ENCODE measurements at places on chromosomes 7 and 10.

DNA sequence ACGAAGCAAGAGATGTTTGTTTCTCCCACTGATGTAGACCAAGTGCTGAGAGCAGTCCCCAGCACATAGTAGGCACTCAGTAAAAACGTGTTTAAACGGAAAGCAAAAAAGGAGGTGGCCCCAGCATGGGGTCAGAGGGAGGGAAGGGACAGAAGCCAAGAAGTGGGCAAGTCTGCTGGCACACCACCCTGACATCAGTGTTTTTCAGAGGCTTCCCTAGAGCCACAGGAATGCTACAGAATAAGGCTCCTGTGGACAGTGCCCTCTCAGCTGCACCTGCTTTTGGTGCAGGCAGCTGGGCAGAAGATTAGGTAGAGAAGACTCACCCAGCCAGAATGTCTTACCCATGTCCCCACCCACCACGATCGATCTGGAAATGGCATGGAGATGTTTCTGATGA is 8.3 kb upstream of the ANKRD1 start:
- DNase-seq = no peak

- DNase-seq = peak; percentile 64
Observed at GRCh38 chr10:100878291-100878910, 34.4 kb upstream of the SLF2 start.

DNA sequence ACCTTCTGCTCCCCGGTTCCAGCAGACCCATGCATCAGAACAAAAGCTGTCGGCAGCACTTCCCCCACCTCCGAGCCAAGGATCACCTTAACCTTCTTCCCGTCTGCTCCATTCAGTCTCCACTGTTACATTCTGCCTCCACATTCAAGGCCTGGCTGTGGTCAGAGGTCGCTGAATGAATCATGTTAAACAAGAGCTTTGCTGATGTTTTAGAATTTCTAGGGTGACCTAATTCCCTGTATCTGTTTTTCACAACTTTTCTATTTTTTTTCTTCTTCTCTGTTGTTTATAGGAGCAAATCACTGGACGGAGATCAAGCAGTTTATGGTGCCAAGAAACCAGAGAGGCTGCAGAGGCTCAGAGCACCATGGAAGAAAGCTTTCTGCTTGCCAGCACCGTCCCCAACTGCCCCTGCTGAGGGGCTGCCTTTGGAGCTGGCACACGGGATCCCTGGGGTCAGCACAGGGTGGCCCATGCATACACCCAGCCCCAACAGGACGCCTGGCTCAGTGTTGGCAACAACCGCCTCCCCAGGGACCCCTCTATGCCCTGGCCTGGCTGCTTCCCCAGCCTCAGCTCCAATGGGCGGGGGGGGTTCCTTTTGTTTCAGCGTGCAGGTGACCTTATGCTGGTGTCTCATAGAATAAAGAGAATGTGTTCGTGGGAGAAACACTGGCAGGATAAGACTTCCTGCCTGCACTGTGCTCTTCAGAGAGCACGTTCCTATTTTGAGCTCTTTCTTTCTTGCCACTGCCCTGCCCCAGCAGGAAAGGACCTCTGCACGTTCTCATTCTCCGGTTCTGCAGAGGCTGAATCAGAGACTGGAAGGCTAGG is 182.7 kb upstream of the LYZL2 start:
- no peak for DNase-seq

- DNase-seq = no peak
Observed at GRCh38 chr10:26517141-26517867, 79.2 kb downstream of the APBB1IP start.

DNA sequence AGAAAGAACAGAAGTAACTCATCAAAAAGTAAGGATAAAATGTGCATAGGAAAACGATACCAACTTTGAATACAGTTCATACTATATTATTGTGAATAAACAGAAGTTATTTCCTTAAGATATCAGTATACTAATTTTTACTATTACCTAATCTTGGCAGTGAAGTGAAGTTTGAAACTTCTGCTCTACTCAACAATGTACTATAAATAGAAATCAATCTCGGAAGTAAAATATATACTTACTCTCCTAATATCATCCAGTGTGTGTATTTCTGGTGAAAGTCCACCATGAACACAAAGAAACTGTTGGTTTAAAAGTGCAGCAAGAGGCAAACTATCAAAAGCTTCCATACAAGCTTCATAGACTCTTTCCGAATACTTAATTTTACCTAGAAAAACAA is 24.6 kb downstream of the PPP3CB start:
- DNase-seq = no peak

DNA sequence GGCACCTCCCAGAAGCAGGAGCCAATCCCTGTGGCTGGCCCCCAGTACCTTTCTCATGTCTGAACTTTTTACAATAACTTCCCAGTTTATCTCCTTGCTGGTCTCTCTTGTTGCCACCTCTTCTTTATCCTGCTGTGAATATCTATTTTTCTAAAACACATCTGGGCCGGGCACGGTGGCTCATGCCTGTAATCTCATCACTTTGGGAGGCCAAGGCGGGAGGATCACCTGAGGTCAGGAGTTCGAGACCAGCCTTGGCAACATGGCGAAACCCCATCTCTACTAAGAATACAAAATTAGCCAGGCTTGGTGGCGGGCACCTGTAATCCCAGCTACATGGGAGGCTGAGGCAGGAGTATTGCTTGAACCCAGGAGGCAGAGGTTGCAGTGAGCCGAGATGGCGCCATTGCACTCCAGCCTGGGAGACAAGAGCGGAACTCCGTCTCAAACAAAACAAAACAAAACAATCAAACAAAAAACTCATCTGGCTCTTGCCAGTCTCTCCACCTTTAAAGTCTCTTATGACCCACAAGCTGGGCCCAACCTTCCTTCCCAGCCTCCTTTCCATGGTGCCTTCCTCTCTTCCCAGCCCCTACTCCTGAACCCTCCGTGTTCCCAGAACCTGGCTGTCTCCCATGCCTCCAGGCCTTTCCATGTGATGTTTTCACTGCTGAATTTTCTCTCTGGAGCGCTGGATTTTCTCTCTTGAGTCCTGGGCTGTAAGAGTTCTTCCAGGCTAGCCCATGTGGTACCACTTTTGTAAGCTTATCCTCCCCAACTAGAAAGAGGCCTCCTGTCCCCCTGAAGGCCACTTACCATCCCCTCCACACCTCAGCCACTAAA is 51.3 kb downstream of the HIP1 start:
- DNase-seq = no peak

DNA sequence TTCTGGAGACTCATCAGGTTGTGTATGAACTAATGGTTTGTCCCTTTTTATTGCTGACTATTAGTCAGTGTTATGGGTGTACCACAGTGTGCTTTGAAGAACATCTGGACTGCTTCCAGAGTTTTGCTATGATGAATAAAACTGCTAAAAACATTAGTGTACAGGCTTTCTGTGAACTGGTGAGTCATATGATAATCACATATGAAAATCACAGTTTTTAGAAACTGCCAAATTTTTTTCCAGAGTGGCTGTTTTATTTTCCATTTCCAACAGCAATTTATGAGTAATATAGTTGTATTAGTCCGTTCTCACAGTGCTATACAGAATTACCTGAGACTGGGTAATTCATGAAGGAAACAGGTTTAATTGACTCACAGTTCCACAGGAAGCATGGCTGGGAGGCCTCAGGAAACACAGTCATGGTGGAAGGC is 281.2 kb upstream of the VSTM2A start:
- DNase-seq = no peak

- no peak for DNase-seq
Observed at GRCh38 chr7:28280516-28280915, 99.9 kb upstream of the JAZF1 start.

GRCh38 chr7:150957133-150958020 is 20.7 kb downstream of the KCNH2 start:
- DNase-seq = no peak

DNA sequence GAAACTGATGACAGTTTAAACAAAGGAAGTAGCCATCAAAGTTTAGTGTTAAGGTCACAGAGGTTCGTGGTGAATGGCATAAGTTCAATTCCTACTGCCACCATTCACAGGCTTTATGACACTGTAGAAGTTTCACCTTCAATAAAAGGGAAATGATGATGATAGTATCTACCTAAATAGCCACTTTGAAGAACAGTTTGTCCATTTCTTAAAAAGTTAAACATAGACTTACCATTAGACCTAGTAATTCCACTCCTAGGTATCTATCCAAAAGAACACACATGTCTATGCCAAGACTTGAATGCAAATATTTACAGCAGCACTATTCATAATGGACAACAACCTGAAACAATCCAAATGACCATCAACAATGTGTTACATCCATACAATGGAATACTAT is 18.9 kb upstream of the GSTK1 start:
- DNase-seq = no peak

- no peak for DNase-seq
Observed at GRCh38 chr10:14379556-14380280, 49.0 kb upstream of the FRMD4A start.

GRCh38 chr7:50637725-50638643 is 72.8 kb upstream of the DDC start:
- no peak for DNase-seq

- DNase-seq = no peak
Observed at GRCh38 chr7:97305589-97305988, 188.1 kb downstream of the SDHAF3 start.

- DNase-seq = no peak
Observed at GRCh38 chr7:134996097-134996550, 9.8 kb downstream of the AGBL3 start.

- DNase-seq = no peak
Observed at GRCh38 chr7:117025891-117026290, 72.6 kb downstream of the ST7 start.

DNA sequence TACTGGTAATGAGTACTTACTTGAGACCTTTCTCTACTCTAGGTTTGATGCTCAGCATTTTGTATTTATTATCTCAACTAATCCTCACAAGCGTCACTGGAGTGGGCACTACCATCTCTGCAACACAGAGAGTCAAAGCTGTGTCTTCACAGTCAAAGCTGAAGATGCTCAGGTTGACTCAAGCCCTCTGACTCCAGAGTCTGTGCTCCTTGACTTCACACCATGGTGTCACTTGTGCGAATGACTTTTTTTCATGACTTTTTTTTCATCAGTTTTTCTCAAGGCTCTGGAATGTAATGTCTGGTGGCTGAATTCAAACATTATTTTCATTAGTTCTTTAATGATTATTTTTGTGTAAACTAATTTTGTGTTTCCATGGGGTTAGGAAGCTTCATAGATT is 30.4 kb upstream of the TARP start:
- no peak for DNase-seq

DNA sequence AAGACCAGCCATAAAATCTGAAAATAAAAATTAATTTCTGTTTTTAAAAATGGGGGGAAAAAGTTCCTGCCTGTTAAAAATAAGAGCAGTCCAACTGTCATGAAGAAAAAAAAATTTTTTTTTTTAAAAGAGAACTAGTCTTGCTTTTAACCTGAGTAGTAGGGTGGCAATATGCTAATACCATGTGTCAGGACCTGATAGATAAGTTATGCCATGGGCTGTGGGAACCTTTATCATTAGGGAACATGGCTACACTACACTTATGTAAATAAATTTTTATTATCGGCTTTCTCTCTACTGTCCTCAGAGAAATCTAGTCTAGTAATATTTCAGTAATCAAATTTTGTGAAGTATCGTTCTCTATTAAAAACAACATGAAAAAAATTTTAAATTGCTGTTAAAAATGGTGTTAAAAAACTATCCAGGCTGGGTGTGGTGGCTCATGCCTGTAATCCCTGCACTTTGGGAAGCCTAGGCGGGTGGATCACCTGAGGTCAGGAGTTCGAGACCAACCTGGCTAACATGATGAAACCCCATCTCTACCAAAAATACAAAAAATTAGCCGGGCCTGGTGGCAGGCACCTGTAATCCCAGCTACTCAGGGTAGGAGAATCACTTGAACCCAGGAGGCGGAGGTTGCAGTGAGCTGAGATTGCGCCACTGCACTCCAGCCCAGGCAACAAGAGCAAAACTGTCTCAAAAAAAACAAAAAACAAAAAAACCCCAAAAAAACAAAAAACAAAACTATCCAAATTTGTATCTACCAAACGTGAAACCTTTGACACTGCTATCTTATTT is 20.7 kb downstream of the NT5C3A start:
- no peak for DNase-seq

DNA sequence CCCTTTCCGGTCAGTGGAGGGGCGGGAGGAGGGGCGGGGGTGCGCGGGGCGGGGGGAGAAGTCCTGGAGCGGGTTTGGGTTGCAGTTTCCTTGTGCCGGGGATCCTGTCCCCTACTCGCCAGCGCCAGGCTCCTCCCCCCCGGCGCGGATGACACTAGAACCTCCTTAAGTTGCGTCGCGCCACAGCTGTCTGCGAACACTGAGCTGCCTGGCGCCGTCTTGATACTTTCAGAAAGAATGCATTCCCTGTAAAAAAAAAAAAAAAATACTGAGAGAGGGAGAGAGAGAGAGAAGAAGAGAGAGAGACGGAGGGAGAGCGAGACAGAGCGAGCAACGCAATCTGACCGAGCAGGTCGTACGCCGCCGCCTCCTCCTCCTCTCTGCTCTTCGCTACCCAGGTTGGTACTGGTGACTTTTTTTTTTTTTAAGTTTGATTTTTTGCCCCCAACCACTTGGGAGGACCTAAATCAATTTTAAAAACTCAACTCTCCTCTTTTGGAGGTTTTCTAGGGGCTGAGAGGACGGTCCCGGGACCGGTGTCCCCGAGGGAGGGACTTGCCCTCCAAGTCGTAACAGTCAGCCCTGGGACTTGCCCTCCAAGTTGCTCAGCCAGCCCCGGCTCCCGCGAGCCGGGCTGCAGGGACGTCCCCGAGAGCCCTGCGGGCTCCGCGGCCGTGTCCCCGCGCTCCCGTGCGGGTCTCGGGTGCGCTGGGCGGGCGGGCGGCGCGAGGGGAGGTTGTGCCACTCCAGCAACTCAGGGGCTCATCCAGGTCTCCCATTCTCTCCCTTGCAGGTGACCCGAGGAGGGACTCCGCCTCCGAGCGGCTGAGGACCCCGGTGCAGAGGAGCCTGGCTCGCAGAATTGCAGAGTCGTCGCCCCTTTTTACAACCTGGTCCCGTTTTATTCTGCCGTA is at the start of gene GATA3:
Gene GATA3 (plus strand): TSS at position 195 of the 914 bp plus-strand sequence. CDS start 968 bp downstream, outside the sequence.
- DNase-seq = no peak

- DNase-seq = no peak
Observed at GRCh38 chr10:104706886-104707285, 65.8 kb downstream of the SORCS3 start.

DNA sequence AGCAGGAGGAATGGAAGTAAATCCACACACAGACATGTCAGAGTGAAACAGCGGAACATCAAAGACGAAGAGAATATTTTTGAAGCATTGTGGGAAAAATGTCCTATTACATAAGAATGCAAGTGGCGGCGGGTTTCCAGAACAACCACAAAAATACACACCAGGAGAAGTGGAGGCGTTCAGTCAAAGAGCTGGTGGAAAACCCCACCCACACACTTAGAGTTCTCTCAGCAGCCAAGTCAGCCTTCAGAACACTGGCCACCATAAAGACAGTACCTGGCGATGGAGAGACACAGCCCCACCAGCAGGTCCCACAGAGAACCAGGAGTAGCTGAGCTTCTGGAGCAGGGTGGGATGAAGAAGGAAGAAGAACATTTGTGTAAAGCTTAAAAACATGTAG is 23.7 kb downstream of the NKX6-2 start:
- DNase-seq = no peak

Data from amniotic stem cell (primary cell).